ENCODE measurements at places on chromosomes 3 and 15.

GRCh38 chr3:35737080-35737479, 97.8 kb downstream of the ARPP21 start:
- no peak for DNase-seq

GRCh38 chr15:78178064-78178463, 28.9 kb downstream of the IDH3A start:
- no peak for DNase-seq

GRCh38 chr3:46538803-46539442, 27.2 kb downstream of the LRRC2 start:
- DNase-seq: no peak

GRCh38 chr3:195274259-195274966, 3.5 kb upstream of the XXYLT1 start:
- no peak for DNase-seq
